ENCODE measurements at places on chromosomes 1 and 21.
A peak's percentile ranks its signal among the peaks of the same experiment; 100 is the strongest.

DNA sequence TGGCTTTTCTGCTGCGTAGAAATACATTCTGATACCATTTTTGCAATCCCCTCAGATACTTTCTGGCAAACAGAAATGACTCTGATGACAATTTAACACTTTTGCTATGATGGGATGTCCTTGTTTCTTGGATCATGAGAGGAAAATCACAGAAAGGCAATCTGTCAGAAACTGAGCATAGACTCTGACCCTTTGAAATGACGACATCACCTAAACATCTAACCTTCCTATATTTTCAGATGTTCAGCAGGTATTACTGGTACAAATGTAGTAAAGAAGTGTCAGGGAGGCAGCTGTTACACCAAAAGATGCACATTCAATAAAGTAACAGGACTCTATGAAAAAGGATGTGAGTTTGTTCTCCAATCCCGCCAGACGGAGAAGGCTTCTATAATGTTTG is 13.2 kb downstream of the CLCA1 start:
- DNase-seq, result no peak

DNA sequence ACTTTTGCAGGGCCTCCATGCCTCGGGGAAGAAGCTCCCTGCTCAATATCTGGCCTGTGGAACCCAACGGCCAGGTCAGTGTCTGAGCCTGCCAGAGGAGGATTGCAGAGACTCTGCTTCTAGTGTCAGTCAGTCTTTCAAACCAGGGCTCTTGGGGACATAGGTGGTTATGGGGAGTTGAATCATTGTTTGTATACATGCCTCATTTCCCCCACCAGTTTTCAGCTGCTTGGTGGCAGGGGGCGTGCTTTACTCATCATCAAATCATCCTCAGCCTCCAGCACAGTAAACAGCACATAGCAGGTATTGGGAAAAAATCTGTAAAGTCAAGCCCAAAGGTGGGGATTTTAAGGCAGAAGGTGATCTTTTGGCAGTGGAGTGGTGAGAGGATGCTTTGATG is 17.4 kb upstream of the FAM89A start:
- DNase-seq, result no peak

GRCh38 chr1:220810963-220811362 is 24.2 kb downstream of the MTARC1 start:
- no peak for DNase-seq

GRCh38 chr1:62356257-62356835 is 37.1 kb upstream of the KANK4 start:
- DNase-seq, result peak; percentile 39

GRCh38 chr1:12203216-12204007 is 26.4 kb upstream of the VPS13D start:
- DNase-seq, result no peak

GRCh38 chr1:203287109-203287893 is 18.0 kb upstream of the BTG2 start:
- DNase-seq, result peak; percentile 87

DNA sequence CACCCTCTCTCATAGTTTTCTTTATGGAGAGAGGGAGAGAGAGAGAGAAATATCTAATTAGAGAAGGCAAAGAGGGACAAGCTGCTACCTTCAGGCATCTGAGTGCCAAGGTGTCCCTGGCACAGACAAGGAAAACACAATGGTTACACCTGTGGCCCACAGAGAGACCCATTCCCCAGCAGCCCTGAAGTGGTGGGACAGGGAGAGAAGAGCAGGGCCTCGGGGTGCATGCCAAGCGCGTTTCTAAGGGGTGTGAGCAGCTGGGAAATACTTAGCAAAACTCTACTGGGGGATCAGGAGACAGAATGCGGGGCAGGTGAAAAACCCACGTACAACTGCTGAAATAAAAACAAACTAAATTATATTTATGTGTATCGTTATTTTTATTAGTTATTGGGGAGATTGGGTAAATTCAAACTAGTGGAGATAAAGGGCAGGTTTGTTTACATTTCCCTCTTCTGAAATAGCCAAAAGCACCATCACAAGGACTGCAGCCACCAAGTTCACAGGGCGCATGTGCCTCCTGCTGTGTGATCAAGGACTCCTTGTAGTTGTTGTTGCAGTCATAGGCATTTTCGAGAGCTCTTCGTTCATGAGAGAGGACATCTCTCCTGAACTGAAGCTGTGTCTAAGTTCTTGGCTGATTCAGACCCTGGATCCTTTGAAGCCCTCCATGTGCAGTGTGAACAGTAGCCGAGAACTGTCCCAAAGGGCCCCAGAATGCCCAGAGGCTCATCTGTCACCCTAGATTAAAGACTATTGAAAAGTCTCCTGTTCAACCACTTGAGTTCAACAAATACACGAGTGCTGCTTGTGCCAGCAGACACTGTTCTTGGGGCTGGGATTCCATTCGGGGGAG is 737 bp upstream of the SERPINC1 start:
- DNase-seq, result no peak

- peak; percentile 52 for DNase-seq
Observed at GRCh38 chr1:56584910-56585528, 5.7 kb upstream of the PLPP3 start.

DNA sequence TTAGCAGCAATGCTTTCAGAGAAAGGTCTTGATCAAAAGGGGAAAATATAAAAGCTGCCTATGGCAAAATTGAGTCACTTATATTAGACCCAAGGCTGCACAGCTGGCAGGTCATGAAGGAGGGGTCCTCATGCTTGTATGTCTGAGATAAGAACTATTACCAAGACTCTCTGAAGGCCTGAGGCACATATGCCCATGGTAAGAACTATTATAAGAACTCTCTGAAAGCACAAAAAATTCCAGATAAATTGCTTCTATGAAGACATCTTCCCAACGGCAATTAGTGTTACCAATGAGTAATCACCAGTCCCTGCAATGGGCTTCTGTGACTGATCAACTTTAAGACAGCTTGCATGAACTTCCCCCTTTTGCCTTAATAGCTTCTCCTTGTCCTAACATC is 42.8 kb upstream of the LRIF1 start:
- no peak for DNase-seq

DNA sequence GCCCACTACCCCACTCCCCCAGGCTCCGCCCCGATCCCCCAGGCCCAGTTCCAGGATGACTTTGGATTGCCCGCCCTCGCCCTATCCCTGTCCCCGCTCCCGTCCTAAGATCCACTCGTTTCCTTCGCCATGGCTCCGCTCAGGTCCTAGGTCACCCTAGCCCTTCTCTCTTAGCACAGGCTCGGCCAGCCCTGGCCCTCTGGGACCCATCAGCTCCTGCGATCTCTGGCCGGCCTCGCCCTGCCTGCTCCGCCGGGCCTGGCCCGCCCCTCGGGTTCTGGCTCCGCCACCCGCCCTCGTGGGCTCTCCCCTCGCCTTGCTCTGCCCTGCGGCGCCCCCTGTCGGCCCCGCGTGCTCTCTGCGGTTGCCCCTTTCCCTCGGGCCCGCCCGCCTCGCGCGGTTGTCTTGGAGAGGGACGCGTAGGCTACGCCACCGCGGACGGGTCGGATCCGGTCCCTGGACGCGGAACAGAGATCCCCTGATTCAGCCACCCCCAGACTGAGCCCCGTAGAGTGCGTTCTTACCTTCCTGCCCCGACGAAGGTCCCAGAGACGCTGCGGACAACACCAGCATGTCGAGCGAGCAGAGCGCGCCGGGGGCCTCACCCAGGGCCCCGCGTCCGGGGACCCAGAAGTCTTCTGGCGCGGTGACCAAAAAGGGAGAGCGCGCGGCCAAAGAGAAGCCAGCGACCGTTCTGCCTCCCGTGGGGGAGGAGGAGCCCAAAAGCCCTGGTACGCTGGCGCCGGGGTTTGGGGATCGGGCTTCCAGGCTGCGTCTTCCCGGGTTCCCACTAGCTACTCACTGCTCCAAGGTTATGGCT is at the start of gene LRRC71:
LRRC71 (plus strand) TSS at position 400 of the 820 bp plus-strand sequence; CDS start at position 572, 172 bp downstream.
- DNase-seq, result peak; percentile 81

DNA sequence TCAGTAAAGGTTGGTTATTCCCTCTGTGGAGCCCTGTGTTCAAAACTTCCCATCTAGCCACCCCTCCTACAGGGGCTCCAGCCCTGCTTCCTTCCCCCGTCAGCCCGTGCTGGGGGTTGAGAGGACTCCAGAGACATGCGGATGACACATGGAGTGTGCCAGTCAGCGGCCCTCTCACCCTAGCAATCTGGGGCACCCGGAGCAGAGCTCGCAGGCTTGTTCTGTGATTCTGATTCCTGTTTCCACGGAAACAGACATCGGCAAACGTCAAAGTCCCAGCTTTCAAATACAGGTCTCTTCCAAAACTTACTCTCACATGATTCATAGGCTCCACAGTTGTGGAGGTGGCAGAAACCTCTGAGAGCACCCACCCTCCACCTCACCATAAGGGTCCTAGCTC is 9.8 kb upstream of the SSBP3 start:
- no peak for DNase-seq

GRCh38 chr21:15140321-15141019 is 75.7 kb upstream of the NRIP1 start:
- DNase-seq, result no peak

DNA sequence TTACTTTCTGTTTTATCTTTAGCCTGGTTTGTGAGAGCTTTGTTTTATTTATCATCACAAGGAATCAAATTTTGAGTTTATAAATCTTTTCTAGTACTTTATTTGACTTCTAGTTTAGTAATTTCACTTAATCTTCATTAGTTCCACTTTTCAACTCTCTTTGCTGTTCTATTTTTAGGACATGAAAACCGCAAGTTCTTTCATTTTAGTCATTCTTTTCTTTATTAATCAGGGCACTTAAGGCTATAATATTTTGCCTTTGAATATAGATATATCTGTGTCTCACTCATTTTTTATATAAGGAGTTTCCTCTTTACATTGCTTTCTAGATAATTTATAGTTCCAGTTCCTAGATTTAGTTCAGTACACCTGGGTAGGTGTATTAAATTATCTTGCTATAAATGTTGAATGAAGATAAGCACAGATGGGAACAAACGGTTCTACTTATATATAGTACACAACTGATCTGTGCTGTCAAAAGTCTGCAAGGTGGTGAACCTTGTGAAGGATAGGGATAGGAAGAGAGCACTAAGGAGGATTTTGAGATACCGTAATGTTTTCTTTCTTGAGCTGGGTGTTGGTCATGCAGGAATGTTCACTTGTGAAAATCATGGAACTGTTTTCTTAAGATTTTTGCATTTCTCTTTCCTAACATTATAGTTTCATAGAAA is 402.3 kb downstream of the RYR2 start:
- no peak for DNase-seq

DNA sequence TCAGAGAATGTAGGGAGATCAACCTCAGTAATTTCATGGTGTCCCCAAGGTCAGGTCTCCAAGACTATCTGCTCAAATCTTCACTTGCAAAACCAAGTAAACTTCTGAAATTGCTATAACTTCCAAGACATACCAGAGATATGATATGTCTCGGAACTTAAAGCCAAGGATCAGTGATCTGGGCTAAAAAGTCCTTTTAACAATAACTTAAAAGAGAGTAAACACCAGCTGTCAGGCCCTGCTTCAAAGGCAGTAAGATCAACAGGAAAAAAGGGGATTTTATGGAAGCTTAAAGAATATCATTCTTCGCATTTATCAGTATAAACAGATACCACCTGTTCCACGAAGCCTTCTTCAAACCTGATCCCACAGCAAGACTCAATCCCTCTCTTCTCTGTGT is 13.7 kb downstream of the UBR4 start:
- DNase-seq, result no peak

- no peak for DNase-seq
Observed at GRCh38 chr1:38047603-38048141, 1.1 kb upstream of the POU3F1 start.

DNA sequence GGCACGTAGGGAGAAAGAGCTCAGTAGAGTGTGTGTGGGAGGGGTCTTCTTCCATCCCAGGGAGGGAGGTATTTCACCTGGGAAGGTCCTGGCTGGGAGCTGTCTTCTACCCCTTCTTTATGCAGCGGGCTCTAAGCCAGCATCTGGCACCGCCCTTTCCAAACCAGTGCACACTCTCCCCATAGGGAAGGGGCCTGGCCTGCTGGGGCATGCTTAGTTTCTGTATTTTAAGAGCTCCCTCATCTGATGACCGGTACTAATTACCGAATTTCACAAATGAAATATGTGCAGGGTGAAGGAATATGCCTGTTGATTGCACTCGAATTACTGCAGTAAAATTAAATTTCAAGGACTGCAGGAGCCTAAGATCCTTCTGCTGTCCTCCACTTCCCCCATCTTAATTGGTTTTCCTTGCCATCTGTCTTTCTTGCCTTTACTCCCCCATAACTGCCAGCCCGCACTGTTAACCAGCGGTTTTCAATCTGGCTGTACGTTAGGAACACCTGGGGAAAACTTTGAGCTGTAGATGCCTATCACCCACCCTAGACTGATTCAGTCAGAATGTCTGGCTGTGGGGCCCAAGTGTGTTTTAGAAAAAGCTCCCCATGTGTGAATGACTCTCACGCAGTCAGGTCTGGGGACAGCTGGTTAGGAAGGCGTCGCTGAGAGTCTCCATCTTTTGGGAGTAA is 20.1 kb downstream of the GALNT2 start:
- DNase-seq, result no peak

DNA sequence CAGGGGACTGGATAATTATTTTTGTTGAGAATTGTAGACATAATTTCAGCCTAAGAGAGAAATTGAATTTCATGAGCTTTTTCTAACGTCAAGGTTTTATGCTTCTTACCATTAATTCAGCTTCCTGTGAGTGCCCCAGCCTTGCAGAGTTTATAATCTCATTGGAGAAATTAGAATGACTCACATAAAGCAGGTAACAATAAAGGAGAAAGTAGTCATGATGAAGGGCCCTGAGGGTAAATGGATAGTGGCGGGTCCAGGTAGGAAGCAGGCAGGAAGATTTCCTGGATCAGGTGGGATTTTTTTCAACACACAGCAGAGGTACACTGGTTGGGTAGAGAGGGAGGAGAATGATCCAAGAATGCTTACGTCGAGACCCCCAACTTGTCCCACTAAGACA is 311.4 kb downstream of the BARHL2 start:
- DNase-seq, result no peak

GRCh38 chr21:43333298-43334062 is 93.5 kb downstream of the SIK1 start:
- no peak for DNase-seq

- no peak for DNase-seq
Observed at GRCh38 chr1:8133657-8134430, 107.7 kb upstream of the ERRFI1 start.

GRCh38 chr1:212791261-212791675 is 309 bp downstream of the NSL1 start:
- peak; percentile 53 for DNase-seq

GRCh38 chr1:2644591-2645101 is 11.8 kb upstream of the MMEL1 start:
- DNase-seq, result no peak

Data from GM13977 (cell line).